Activated T-cell treated with anti-CD3 and anti-CD28 coated beads, Interleukin-2, amount 50 U/mL, for 4 hours (primary cell): ENCODE measurements at places on chromosomes 13 and 19.

DNA sequence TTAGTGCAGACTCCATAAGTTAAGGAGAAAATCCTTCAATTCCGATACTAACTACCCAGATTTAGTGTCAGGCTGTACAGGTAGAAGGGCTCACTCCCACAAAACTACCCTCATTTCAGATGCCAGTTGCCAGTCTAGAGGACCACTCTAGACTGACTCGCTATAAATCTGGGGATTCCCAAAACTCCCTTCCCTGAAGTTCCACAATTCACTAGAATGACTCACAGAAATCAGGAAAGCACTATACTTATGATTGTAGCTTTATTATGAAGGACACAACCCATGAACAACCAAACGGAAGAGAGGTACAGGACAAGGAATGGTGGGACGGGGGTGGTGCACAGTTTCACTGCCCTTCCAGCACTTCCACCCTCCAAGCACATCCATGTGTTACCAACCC, 321.2 kb downstream of the DIAPH3 start:
- no peak for DNase-seq

- DNase-seq = no peak
These were observed 14.6 kb downstream of the FRY start for GRCh38 chr13:32045982-32046785.

GRCh38 chr19:35648017-35648961, at the start of gene COX6B1:
Gene COX6B1 (plus strand): TSS chr19:35648323. CDS start chr19:35651244, 2,921 bp downstream.
- peak; percentile 85 for DNase-seq

GRCh38 chr13:95117092-95117491, 184.2 kb downstream of the ABCC4 start:
- no peak for DNase-seq

GRCh38 chr19:1857648-1858326, 5.6 kb downstream of the KLF16 start:
- no peak for DNase-seq

- DNase-seq = no peak
These were observed 7.6 kb upstream of the PTBP1 start for GRCh38 chr19:789701-790060.

DNA sequence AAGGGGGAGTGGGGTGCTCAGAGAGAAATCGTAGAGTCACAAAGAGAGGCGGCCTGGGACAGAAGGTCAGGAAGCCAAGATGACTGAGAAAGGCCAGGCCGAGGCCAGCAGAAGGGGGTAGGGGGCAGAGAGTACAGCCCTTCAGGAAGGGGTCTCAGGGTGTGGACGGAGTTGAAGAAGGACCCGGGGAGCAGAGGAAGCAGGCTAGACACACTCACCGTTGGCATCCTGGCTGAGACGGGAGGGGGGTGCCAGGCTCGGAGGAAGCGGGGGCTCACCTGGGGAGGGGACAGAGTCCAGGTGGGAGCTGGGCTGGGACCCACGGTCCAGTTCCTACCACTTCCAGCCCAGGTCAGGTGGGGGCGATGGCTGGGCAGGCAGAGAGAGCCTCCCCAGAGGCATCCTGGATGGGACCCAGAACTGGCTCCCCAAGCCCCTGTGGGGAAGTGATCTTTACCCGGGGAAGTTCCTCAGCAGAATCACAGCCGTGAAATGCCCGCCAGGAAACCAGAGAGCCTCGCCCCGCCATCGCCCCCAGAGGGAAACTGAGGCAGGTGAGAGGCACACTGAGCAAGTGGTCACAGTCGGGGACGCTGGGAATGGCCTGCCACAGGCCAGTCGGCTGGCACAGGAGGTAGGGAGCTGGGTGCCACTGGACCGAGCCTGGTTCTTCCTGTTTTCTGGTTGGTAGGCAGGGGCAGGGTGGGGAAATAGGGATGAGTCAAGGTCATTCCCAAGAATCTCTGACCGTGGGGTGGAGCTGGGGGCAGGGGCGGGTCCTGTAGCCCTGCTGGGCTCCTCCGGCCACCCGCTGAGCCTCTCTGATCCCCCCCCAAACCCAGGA, 1.4 kb downstream of the MATK start:
- no peak for DNase-seq

GRCh38 chr19:41861116-41861768, 1.2 kb downstream of the RPS19 start:
- no peak for DNase-seq

DNA sequence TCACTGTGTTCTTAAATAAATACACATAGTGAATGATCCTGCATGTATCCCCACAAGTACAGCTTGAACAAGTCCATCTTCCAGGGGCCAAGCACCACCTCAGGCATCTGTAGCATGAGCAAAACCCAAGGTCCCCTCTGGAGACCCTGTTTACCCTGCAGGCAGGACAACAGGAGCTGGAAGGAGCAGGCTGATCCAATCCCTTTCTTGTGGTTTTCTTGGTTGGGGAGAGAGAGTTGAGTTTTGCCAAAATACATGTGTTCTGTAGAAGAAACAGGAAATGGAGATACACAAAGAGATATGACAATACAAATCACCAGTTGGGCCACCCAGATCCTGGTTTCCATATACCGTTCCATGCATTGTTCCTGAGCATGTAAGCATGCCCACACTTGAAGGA, 92.8 kb downstream of the SHISA2 start:
- no peak for DNase-seq

DNA sequence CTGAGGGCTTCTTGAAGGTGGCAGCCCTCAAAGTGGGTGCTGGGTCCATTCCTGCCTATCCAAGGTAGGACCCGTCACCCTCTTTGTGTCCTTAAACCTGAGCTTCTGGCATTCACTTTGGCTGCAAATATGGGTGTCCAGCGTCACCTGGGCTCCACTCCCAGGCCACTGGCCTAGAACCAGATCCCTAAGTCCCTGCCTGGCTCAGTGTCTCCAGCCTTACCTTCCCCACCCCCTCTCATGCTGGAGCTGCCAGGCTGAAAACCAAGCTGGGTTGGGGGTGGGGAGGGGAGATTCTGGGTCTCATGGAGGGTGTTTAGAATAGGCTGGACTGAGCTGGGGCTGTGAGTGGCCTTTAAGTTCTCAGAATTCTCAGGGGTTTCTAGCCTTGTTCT, 12.4 kb downstream of the PDE4A start:
- DNase-seq = no peak
